ENCODE measurements at places on chromosomes 16 and 17.

DNA sequence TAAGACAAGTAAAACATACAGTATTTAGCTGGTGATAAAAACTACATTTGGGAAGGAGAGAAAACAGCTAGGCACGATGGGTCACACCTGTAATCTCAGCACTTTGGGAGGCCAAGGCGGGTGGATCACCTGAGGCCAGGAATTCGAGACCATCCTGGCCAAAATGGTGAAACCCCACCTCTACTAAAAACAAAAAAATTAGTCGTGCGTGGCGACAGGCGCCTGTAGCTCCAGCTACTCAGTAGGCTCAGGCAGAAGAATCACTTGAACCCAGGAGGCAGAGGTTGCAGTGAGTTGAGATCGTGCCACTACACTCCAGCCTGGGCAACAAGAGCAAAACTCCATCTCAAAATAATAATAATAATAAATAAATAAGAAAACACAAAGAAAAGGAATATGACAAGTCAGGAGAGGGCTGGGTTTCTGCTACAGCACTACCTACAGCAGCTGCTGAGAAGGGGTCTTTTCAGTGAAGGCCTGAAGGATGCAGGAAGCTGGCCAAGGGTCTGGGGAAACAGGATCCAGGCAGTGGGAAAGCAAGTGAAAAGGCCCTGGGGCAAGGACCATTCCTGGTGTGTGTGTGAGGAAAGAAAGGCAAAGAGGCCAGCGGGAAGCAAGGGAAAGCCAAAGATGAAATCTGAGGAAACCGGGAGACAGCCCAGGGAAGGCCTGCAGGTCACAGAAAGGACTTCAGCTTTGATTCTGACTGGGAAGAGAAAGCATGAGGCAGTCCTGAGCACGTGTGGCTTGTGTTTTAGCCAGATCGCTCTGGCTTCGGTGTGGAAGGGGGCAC lies 10.6 kb downstream of the MBTPS1 start:
- no peak for DNase-seq

- no peak for DNase-seq
These were observed 84.8 kb downstream of the GLG1 start for GRCh38 chr16:74522160-74522559.

- DNase-seq = no peak
These were observed 1.3 kb downstream of the TIMP2 start for GRCh38 chr17:78923660-78924453.

DNA sequence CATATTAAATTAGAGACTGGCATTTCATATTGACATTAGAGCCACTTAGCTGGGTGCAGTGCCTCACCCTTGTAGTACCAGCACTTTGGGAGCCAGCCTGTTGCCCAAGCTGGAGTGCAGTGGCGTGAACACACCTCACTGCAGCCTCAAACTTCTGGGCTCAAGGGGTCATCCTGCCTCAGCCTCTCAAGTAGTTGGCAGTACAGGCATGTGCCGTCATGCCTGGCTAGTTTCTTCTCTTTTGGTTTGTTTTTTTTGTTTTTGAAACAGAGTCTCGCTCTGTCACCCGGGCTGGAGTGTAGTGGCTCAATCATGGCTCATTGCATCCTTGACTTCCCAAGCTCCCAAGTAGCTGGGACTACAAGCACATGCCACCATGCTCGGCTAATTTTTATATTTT lies 8.7 kb downstream of the PPM1E start:
- no peak for DNase-seq

- DNase-seq = no peak
These were observed 43.3 kb upstream of the CMIP start for GRCh38 chr16:81401035-81401950.

DNA sequence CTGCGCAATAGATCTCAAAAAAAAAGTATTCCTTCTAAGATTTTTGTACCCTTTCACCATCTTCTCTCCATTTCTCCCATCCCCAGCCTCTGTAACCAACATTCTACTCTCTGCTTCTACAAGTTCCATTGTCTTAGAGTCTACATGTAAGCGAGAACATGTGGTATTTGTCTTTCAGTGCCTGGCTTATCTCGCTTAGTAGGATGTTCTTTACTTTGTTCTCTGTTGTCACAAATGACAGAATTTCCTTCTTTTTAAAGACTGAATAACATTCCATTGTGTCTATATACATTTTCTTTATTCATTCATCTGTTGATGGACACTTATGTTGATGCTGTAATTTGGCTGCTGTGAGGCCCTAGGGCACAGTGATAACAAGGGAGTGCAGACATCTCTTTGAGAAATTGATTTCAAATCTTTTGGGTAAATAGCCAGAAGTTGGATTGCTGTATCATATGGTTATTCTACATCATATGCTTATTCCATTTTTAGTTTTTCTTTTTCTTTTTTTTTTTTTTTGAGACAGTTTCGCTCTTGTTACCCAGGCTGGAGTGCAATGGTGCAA lies 37.7 kb upstream of the MYH10 start:
- no peak for DNase-seq

DNA sequence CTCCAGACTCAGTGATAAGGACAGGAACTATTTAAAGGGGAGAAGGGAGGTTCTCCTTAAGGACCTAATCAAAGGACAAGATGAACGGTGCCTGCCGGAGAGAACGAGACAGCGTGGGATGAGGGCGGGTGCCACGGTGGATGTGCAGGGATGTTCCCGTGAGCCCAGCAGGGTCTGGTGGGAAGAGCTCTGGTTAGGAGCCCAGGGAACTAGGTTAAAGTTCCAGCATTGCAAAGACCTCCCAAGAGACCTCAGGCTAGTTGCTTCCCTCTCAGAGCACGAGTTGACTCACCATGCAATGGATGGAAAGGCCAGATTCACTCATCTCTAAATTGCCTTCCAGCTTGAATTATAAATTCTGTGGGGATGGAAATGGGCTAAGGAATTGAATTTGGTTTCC lies 14.7 kb downstream of the CCR7 start:
- no peak for DNase-seq

DNA sequence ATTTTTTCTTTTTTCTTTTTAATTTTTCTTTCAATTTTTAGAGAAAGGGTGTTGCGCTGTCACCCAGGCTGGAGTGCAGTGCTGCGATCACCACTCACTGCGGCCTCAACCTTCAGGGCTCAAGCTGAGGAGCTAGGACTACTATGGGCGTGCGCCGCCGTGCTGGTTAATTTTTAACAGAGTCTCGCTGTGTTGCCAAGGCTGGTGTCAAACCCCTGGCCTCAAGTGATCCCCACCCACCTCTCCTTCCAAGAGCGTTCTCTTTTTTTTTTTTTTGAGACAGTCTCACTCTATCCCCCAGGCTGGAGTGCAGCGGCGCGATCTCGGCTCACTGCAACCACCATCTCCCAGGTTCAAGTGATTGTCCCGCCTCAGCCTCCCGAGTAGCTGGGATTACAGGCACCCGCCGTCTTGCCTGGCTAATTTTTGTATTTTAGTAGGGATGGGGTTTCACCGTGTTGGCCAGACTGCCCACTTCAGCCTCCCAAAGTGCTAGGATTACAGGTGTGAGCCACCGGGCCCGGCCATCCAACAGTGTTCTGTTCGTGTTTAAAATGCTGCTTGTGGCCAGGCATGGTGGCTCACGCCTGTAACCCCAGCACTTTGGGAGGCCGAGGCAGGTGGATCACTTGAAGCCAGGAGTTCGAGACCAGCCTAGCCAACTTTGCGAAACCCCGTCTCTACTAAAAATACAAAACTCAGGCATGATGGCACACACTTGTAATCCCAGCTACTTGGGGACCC lies 14.5 kb upstream of the RPL13 start:
- no peak for DNase-seq

GRCh38 chr17:27318228-27318627 lies 24.3 kb downstream of the WSB1 start:
- no peak for DNase-seq

Measured in HS-27A (cell line).